ENCODE measurements at places on chromosomes 6 and 20.

DNA sequence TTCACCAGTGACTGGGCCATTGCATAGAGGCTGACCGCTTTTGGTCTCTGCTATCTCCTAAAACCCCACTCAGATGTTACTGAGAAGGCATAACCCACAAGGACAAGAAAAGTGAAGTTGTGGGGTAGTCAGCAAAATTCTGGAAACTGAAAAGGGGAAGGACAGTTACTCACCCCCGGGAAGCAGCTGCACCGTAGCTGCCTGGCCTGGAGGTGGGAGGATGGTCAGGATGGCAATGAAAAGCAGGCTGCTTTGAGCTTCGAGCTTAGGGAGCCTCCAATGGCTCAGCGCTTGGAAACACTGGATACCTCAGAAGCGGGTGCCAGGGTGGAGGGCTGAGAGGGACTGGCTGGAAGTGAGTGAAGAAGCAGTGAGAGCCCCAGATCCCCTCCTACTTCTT, 56.0 kb downstream of the KCNK5 start:
- DNase-seq: no peak

GRCh38 chr6:41561416-41561815, 15.2 kb downstream of the FOXP4 start:
- DNase-seq: no peak

DNA sequence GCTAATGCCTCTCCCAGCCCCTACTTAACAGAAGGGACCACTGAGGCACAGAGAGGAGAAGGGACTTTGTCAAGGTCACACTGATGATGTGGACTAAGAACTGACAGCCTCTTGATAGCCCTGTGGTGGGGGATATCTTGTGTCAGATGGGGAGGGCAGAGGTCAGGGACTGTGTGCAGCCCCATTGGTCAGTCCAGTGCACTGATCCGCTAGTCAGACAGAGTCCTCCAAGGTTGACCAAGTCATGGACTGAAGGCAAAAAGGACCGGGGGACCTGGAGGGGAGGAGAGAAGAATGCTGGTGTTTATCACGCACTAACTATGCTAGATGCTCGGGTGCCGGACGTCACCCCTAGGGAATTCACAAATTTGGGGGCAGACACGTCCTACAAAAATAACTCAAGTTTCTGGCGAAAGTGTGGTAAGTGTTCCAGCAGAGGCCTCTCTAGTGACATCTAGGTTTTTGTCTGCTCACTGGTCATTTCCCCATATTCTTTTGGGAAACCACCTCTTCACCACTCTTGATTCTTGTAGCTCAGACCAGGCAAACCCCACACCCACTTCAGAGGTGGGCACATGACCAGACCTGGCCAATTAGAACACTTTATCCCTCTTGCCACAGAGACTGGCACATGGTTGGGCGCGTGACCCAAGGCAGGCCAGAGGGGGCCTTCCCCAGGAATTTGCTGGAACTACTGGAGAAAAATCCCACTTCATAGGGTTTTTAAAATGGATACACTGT, 21.0 kb downstream of the TCF15 start:
- no peak for DNase-seq

DNA sequence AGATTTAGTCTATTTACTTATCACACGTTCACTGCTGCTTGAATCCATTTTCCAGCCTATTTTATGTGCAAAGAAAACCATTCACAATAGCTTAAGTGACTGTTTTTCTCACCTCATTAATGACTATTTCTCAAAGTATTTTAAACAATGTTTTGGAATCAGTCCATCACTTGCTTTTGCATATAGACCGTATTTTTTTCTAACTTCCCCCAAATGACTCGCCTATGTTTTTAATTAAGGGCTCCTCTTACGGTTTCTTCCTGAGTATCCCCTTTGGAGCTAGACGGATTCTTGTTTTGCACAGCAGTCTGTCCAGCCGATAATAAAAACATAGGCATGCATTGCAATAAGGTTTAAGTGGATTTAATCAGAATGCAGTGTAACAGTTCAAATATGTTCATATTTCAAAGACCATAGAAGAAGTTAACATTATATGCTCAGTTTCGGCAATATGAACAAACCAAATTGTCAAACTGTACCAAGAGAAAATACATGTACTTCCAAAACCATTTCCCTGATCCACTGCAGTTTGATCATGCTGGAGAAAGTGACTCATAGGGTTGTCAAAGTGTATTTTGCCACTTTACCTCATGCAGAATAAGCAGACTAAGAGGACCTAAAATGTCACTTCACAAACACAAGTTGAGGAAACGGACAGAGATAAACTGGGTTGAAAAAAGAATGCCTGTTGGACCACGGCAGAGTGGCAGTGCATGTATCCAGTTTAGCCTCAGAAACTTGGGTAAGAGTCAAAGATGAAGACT, 66.4 kb downstream of the HMGN3 start:
- no peak for DNase-seq

- no peak for DNase-seq
These were observed 73.9 kb downstream of the WDR27 start for GRCh38 chr6:169627736-169628607.

- no peak for DNase-seq
These were observed 608.2 kb downstream of the PRKN start for GRCh38 chr6:162119341-162119740.

- DNase-seq: no peak
These were observed 4.9 kb downstream of the XPO5 start for GRCh38 chr6:43570876-43571441.

DNA sequence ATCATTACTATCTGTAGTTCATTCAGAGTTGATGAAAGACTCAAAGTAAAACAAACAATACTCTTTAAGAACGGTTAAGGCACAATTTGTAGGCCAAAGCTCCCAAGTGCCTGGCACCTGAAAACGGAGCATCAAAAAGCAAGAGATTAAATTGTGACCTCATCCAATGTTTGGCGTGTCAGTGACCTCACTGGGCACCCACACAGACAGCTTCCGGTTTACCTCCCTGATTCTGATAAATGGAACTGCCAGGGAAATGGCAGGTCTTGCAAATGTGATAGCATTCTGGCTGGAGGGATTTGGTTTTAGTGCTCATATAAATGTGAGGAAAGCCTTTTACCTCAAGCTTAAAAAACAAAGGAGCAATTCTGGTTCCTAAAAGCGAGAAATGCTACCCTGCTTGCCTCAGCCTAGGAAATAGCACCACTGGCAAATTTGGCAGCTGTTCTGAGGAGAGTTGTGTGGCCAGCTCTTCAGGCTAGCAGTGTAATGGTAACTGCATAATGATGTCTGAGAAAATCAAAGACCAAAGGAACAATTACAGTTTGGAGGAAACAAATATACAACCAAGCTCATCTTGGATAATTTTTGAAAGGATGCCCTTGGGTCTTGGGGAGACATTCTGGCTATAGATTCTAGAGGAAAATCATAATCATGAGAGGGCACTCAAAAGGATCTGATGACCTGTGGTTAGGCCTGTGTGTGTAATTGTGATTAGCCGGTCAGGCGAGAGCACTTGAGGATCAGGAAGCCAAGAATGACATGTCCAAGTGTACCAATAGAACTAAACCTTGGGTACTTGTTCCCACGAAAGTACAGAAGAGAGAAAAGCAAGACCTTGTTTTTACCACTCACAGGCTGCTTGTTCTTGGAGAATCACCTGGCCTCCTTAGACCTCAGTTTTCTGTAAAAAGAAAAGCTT, 174.3 kb downstream of the TFAP2B start:
- no peak for DNase-seq
